ENCODE measurements at places on chromosomes 2 and 18. TPM values are rescaled to one million over a fixed set of nuclear protein-coding genes. Genes with fewer than 3 reads are reported as not detected.

Gene MC5R
- not detected for total RNA-seq

Gene ALKAL2
- total RNA-seq = not detected

Gene GRHL1
- 0.28 TPM for total RNA-seq

Gene HOXD9
- not detected for total RNA-seq

Gene FNDC4
- total RNA-seq = not detected

Gene CHST9
- not detected for total RNA-seq

Gene CYP27A1
- 0.28 TPM for total RNA-seq

Gene REG1B
- total RNA-seq = not detected

Gene ASIC4
- 0.08 TPM for total RNA-seq

Gene STK11IP
- 23.9 TPM for total RNA-seq

Gene IL36A
- total RNA-seq = not detected

Gene RNU2-63P
- 3.1 TPM for total RNA-seq

Gene MCEE
- total RNA-seq = 4.3 TPM

Gene PLEKHH2
- 2.7 TPM for total RNA-seq

Gene PRKAG3
- not detected for total RNA-seq

Gene GPR35
- total RNA-seq = 7.2 TPM

Gene HOXD4
- total RNA-seq = not detected

Gene CASP10
- total RNA-seq = 13.7 TPM

Gene SMAD2
- 83.0 TPM for total RNA-seq

Gene CPLX4
- not detected for total RNA-seq

Gene CMPK2
- total RNA-seq = 6.5 TPM
